ENCODE measurements at places on chromosomes 7 and 10. TPM values are rescaled to one million over a fixed set of nuclear protein-coding genes. Genes with fewer than 3 reads are reported as not detected.

- DNase-seq = no peak
Observed at GRCh38 chr10:63064706-63065105, 68.4 kb upstream of the NRBF2 start.

DNA sequence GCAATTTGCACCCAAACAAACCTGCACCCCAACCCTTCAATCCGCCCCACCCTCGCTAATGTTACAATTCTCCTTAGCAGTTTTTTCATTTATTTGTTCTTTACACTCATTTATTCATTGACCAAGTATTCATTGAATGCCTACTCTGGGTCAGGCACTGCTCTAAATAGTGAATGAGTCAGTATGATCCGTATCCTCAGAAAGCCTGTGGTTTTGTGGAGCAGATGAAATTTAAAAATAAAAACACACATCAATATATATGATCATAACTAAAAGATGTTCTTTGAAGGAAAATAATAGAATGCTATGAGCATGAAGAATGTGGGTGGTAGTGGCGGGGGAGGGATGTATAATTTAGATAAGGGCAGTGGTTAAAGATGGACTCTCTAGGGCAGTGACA, 13.3 kb downstream of the IFIT5 start:
- DNase-seq = no peak

DNA sequence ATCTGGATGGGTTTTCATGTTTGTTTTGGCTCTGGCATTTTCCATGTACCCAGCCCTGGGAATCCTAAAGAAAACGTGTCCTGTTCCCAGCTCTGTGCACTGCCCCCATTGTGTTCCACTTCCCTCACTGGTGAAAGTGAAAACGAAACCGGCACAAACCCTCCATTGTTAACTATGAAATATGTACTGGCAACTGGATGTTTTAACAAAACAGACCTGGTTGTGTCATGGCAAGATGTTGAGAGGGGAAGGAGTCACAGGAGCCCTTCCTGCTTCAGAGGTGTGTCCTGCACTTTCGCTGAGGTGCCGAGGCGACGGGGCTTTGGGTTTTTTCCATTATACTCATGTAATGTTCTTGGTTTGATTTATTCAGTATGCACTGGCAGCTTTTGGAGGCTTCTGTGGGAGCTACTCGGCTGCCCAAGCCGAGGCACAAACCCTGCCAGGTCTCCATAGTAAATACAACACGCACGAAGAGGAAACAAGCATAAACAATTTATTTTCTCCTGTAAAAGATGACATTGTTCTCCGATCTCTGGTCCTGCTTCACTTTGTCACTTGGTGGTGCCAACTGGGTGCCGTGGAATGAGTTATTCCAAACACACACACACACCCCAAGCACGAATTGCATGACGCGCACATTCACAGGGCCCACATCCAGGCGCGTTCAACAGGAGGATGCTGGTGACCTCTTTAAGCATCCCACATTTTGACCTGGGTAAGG, 118.2 kb downstream of the CDK6 start:
- DNase-seq = no peak

The CRTAC1 gene
- 128 TPM for total RNA-seq

The DNAJB9 gene
- total RNA-seq = 36.5 TPM

The SEC23IP gene
- total RNA-seq = 58.6 TPM

Measured in upper lobe of right lung (tissue), 1 donor.